Stimulated activated CD4-positive, alpha-beta T cell treated with anti-CD3 and anti-CD28 coated beads, Interleukin-15, amount 100 ng/mL, for 24 hours (primary cell): ENCODE measurements at places on chromosomes 12 and 14.
A peak's percentile ranks its signal among the peaks of the same experiment; 100 is the strongest.

DNA sequence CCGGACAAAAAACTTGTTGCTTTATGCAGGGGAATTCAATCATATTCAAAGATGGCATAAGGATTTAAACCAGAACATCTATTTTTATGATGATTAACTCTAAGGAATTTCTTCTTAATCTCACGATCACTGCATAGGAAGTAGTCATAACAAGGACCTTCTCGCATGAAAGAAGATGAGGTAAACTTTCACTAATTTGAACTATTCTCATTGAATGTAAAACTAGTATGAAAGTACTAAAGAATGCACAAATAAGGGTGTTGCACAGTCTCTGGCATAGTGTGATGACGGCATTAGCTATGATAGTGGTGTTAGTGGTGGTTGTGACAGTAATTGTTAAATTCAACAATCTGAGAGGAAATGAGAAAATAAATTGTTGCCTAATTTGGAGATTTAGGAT lies 280.0 kb downstream of the SLC6A15 start:
- no peak for DNase-seq

- DNase-seq, result no peak
These were observed 462.4 kb downstream of the TRHDE start for GRCh38 chr12:72734581-72734980.

GRCh38 chr14:22565391-22565945 lies 23.6 kb downstream of the DAD1 start:
- DNase-seq, result no peak

- DNase-seq, result no peak
These were observed 783 bp upstream of the TUBA1B start for GRCh38 chr12:49131894-49132461.

GRCh38 chr12:27219693-27220054 lies 24.4 kb upstream of the STK38L start:
- no peak for DNase-seq

DNA sequence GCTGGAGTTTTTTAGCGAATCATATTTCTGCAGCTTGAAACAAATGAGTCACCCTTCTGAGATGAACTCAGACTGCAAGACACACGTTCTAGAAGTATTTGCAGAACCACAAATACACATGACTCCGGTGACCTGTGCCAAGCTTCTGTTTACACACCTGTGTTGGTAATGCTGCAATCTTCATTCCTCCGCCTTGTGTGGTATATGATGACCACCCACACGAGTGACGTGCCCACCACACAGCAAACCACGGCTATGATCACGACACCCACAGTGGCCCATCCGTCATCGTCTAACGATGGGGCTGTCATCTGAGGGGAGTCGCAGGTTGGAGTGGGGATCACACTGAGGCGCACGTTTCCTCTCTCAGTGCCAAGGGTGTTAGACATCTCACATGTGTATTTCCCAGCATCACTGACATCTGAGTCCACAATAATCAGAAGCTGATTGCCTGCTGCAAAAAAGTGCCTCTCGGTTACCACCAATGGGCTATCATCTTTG lies 43.0 kb downstream of the LRIG3 start:
- DNase-seq, result no peak

GRCh38 chr12:108019862-108020261 lies 109.2 kb upstream of the WSCD2 start:
- no peak for DNase-seq

DNA sequence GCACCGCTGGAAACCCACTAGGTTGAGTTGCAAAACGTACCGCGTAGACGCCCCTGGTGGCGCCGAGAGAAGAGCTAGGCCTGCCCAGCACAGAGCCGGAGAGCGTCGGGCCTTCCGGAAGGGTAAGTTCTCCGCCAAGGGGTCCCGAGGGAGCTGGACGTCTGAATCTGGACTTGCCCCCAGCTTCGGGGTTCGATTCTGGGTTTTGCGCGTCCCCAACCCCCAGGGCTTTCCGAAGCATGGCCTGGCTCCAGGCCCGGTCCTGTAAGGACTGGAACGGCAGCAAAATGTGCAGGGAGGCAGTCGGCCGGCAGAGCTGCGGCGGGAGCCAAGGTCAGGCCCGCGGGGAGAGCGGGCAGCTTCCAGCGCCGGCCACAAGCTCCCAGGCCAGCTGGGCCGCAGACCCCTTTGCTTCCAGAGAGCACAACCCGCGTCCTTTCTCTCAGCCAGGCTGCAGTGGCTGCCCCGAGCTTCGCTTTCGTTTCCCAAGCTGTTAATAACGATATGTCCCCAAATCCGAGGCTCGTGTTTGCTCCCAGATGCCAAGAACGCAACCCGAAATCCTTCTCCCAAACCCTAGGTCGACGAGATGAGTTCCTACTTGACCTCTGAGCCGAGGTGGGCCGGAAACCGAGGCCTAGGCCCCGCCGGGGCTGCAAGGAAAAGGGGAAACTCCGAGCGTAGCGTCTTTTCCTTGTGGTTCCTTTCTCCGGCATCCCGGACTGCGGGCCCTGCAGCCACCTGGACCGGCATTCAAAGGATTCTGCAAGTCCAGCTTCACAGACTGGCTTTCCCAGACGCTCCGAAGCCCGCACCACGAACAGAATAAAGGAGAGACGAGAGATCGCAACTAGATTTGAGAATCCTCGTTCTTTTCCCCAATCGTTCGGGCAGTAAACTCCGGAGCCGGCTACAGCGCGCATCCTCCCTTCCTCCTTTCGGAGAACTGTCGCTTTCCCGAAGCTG lies 3.2 kb upstream of the TBX5 start:
- no peak for DNase-seq

DNA sequence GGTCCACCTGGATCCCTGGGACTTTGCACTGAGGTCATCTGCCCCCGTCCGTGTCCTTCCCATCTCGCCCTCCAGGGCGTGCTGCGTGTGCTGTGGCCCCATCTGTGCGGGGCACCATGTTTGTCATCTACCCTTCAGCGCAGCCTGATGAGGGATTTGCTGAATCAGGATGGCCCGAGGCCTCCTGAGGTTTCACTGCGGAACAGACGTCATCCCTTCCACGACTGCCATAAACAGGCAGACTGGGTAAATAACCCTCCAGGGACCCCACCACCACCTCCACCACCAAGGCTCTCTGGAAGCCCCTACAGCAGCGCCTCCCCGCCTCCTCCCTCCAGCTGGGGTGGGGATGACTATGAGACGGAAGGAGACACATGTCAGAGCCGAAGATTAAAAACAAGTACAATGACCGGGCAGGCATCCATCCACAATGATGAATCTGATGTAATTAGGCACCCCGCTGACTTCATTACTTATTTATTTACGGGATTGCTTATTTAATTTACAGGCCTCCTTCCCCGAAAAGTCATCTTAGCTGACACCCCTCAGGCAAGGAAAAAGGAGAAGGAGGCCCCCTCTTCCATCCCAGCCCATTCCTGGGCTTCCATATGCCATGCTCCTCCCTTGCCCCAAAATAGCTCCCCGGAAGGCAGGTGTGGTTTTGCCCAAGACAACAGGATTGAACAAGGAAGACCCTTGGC lies 39.4 kb downstream of the NCOR2 start:
- DNase-seq, result no peak

GRCh38 chr14:77043177-77043983 lies 14.9 kb upstream of the IRF2BPL start:
- peak; percentile 72 for DNase-seq

- DNase-seq, result no peak
These were observed 216.9 kb upstream of the HMGA2 start for GRCh38 chr12:65607401-65607841.

GRCh38 chr14:69473946-69474345 lies 10.6 kb upstream of the PLEKHD1 start:
- no peak for DNase-seq

DNA sequence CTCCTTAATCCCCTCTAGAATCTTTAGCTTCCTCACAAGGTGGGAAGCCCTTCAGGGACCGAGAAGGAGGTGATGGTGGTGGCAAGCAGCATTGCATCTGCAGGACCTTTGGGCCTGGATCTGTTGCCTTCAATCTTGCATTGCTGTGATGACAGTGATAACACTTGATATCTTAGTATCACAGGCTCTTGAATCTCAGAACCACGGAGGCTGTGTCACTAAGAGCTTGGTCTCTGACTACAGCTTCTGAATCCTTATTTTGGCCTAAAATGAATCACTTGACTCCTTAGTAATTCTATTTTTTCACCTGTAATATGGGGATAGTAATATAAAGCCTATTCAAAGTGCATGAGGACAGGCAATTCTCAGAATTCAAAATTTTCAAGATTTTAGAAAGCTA lies 8.9 kb upstream of the AMN1 start:
- no peak for DNase-seq

- no peak for DNase-seq
These were observed 5.4 kb downstream of the RPS6KL1 start for GRCh38 chr14:74917646-74918081.

DNA sequence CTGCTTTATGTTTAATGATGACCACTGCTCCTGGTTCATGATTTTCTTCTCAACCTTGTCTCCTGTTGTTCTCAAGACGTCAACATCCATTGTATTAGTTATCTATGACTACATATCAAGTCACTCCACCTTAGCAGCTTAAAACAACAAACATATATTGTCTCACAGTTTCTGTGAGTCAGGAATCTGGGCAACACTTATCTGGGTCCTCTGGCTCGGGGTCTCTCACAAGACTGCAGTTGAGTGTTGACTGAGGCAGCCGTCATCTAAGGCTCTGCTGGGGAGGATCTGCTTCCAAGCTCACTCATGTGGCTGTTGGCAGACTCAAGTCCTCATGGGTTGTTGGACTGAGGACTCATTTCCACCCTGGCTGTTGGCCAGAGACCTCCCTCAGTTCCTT lies 27.3 kb upstream of the FRS2 start:
- no peak for DNase-seq

- DNase-seq, result peak; percentile 83
These were observed at the start of gene SH2B3 for GRCh38 chr12:111405859-111406473. Gene SH2B3, plus strand, starts transcription at chr12:111405923. Its CDS starts 12,223 bp downstream, at chr12:111418146.

- DNase-seq, result no peak
These were observed 156.3 kb downstream of the TMX1 start for GRCh38 chr14:51396222-51396815.

GRCh38 chr14:92507174-92507768 lies 6.3 kb upstream of the RIN3 start:
- DNase-seq, result no peak

DNA sequence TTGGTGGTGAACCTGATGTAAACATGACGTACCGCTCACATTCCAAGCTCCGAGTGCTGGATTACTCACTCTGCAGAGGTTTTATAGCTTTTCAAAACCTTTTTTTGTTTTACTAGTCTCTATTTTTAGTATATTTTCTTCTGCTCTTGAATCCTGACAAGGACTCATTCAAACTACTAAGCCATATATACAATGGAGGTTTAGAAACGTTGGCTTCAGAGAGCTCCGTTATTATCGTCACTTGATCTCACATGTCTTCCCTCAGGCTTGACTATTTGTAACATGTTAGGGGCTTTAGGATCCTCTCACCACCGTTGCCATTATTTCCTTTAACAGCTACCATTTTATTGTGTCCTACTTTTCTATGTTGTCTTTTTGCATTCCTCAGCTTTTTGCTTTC lies 1321.5 kb upstream of the FLRT2 start:
- DNase-seq, result no peak

DNA sequence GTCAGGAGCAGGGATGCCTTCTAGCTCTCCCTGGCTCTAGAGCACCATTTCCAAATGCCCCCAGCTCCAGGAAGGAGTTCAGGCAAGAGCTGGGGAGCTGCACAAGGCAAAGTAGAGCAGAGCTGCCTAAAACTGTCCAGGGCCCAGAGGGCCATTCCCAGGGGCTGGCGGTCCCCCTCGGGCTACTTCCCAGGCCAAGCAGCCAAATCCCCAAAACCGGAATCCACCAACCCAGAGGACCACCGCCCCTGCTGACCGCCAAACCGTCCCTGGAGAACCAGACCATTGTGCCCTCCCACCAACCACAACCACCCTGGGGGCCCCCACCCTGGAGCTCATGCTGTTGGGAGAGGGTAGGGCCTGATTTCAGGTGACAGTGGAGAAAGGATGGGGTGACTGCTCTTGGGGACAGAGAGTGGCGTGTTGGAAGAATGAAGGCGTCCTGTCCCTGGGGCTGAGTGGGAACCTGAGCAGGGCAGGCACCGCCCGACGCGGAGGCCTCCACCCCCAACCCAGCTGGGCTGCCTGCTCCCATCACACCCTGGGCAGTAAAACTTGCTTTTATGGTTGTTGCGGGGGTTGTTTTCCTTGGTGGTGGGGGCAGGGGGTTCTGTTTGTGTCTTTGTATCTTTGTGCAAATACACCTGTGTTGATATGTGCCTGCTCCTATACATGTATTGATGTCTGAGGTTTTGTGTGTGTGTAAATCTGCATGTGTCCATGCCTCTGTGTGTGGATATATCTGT lies 24.0 kb upstream of the KRT78 start:
- DNase-seq, result no peak

DNA sequence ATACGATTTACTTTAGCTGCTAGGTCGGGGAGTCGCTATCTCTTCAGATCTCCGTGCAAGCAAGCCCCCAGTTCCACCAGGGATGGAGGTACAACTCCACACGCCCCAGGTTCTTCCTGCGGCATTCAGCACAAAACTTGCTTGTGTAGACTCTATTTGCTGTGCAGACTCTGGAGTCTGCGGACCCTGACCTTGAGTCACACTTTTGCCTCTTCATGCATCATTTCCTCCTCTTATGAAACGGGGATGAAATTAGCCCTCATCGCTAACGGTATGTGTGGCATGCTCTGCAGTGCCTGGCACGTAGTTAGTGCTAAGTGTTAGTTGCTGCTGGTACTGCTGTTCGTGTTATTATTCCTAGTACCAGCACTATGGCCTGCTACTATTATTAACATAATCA lies 84.4 kb downstream of the TMEM132D start:
- no peak for DNase-seq

DNA sequence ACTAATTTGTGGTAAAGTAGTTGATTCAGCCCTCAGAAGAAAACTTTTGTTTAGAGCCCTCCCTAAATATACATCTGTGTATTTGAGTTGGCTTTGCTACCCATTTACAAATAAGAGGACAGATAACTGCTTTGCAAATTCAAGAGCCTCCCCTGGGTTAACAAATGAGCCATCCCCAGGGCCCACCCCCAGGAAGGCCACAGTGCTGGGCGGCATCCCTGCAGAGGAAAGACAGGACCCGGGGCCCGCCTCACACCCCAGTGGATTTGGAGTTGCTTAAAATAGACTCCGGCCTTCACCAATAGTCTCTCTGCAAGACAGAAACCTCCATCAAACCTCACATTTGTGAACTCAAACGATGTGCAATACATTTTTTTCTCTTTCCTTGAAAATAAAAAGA lies 2.7 kb downstream of the FZD10 start:
- DNase-seq, result no peak

DNA sequence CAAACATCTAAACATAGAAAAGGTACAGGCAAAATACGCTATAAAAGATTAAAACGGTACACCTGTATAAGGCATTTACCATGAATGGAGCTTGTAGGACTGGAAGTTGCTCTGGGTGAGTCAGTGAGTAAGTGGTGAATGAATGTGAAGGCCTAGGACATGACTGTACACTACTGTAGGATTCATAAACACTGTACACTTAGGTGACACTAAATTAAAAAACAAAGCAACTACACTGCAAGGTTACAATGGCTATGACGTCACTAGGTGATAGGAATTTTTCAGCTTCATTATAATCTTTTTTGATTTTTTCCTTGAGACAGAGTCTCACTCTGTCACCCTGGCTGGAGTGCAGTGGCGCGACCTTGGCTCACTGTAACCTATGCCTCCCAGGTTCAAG lies 269.2 kb downstream of the KSR2 start:
- DNase-seq, result no peak
